ENCODE measurements at places on chromosomes 12 and 14.

DNA sequence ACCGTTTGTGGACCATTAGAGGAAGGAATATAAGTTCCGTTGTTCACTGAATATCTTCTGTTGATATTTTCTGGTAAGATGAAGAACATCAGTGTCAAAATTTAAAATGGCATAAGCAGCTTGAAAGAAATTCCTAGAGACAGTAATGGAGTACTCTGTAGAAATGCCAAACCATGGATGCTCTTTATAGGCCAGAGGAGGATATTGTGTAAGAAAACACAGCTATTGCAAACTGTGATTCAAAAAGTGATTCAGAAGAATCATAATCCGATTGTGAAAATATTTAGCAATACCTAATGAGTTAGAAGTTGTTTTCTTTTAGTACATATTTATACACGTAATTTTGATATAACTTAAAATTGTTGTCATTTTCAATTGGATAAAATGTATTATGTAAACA is 102.8 kb downstream of the SLC16A7 start:
- DNase-seq = no peak

- no peak for DNase-seq
These were observed 120.0 kb downstream of the BEGAIN start for GRCh38 chr14:100467046-100467750.

GRCh38 chr14:91361233-91361811 is 56.3 kb downstream of the CCDC88C start:
- DNase-seq = no peak

DNA sequence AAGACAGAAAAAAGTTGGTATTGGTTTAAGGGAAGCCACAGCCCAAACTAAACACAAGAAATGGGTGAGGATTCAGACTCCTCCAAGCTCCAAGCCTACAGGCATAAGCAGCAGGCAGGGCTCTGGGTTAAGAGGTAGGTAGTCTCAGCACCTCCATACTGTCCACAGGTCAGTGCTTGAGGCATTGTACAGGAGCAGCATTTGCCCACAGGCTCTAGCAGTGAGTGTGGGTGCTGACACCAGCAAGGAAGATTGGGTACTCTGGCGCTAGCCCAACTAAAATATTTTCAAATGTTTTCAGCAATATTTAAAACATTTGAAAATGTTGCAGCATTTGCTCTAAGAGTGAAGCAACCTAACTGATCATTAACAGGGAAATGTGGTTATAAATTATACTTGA is 33.1 kb downstream of the FERMT2 start:
- no peak for DNase-seq

GRCh38 chr12:119327471-119327870 is 7.1 kb upstream of the CCDC60 start:
- no peak for DNase-seq
